ENCODE measurements at places on chromosomes 4 and X. TPM values are rescaled to one million over a fixed set of nuclear protein-coding genes. Genes with fewer than 3 reads are reported as not detected.

- DNase-seq: no peak
Measured at GRCh38 chr4:159105761-159106243, 2.9 kb downstream of the RAPGEF2 start.

DNA sequence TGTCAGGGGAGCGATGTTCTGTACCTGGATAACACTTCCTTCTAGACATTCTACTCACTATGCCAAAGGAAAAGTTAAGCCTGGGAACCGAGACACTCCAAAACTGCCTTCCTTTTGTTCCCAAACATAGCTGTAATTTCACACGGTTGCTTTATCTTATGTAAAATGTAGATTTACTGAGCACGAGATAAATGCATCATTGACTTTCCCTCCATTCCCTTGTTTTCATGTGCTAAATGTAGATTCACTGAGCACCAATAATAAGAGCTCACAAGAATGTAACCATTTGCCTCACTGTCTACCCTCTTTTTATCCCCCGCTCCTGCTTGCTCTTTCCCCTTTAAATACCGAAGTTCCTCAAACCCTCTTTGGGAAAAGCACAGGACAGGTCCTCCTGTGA, 10.7 kb upstream of the PPEF2 start:
- no peak for DNase-seq

The NUDT10 gene
- total RNA-seq: not detected

- no peak for DNase-seq
Measured at GRCh38 chrX:17933856-17934255, 72.8 kb upstream of the RAI2 start.

The MTTP gene
- total RNA-seq: not detected

DNA sequence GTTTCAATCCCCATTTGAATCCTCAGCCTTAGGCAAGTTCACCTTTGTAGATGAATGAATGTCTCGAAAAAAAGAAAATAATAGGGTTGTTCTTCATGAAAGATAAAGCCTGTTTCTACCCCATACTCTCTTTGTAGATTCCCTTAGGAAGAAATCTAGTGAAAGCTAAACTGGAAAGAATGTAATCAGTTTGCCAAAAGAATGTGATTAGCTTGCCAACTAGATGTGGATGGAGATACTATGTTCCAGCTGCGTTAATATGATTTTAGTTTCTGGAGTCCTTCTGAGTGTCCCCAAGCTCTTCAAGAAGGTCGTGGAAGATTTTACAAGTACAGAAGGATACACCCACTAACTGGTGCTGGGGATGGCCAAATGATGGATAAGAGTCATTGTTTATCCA, 162.3 kb upstream of the EDNRA start:
- no peak for DNase-seq
